ENCODE measurements at places on chromosomes 7 and 10. TPM values are rescaled to one million over a fixed set of nuclear protein-coding genes. Genes with fewer than 3 reads are reported as not detected.

DNA sequence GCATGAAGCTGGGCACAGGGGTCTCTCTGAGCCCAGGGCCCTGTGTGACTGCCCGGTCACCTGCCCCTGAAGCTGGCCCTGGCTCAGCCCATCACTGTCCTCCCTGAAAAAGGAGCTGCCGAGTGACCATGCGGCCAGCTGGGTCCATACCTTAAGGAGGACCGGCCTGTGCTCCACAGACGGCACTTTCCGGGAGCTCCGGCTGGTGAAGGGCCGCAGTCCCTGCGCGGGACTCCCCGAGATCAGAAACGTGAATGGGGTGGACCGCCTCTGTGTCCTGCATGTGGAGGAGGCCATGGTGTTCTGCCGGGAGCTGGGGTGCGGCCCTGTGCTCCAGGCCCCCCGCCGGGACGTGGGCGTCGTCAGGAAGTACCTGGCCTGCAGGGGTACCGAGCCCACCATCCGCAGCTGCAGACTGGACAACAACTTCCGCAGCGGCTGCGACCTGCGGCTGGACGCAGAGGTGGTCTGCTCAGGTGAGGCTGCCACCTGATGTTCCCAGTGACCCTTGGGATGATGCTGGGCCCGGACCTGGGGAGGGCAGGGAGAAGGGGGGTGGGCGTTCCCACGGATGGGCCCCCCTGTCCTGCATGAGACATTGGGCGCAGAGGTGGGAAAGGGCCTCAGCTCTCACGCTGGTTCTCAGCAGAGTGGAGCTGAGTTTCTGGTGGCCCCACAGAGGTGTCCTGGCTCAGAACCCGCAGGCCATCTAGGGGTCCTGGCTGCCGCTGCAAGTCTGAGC, 3.5 kb downstream of the SCART1 start:
- no peaks in the 10 kb centered on the region for H3K36me3 ChIP-seq
- H3K27ac ChIP-seq, result no peak overlapping the region
- no peaks in the 10 kb centered on the region for H3K4me1 ChIP-seq
- H3K27me3 ChIP-seq, result no peaks in the 10 kb centered on the region
- H3K4me3 ChIP-seq, result no peak overlapping the region
- peak; percentile 17 for DNase-seq

GRCh38 chr7:67894746-67895145, 898.1 kb downstream of the TYW1 start:
- no peak overlapping the region for H3K4me3 ChIP-seq
- no peak for DNase-seq
- no peaks in the 10 kb centered on the region for H3K27me3 ChIP-seq
- no peaks in the 10 kb centered on the region for H3K36me3 ChIP-seq
- no peaks in the 10 kb centered on the region for H3K4me1 ChIP-seq

Gene DNAH11
- total RNA-seq, result 0.25 TPM

- H3K36me3 ChIP-seq, result no peaks in the 10 kb centered on the region
- no peak overlapping the region for H3K4me3 ChIP-seq
- DNase-seq, result no peak
- H3K27ac ChIP-seq, result no peak overlapping the region
Observed at GRCh38 chr7:96648784-96649183, 60.9 kb downstream of the SEM1 start.

DNA sequence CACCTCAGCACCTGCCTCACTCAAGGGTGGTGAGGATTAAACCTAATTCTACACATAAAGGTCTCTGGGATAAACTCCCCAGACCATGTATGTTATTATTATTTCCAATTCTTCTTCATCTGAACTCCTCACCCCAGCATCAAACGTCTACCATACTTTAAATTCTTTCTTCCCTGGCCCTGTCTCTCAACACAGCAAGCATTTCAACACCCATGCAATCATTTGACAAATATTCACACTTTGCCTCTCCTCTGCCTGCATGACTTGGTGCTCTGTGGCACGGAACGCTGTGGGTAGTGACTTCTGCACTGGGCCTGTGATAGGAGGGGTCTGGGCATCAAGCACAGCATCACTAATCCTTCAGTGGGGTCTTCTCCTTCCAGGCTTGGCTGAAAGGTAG, 490.8 kb downstream of the TNS3 start:
- no peak overlapping the region for H3K27ac ChIP-seq
- no peaks in the 10 kb centered on the region for H3K27me3 ChIP-seq

- H3K27ac ChIP-seq, result no peak overlapping the region
- no peaks in the 10 kb centered on the region for H3K27me3 ChIP-seq
- H3K36me3 ChIP-seq, result no peaks in the 10 kb centered on the region
- no peak overlapping the region for H3K4me3 ChIP-seq
- no peak for DNase-seq
Observed at GRCh38 chr7:78959477-78959876, 494.0 kb downstream of the MAGI2 start.

DNA sequence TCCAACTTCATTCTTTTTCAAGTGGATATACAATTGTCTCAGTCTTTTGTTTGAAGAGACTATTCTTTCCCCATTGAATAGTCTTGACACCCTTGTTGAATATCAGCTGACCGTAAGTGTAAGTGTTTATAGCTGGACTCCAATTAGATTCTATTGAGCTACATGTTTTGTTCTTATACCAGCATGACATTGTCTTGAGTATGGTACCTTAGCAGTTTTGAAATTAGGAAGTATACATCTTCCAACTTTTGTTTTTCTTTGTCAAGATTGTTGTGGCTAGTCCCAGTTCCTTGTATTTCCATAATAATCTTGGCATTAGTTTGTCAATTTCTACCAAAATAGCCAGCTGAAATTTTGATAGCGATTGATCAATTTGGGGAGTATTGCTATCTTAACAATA, 56.9 kb downstream of the MYL10 start:
- H3K36me3 ChIP-seq, result no peaks in the 10 kb centered on the region
- H3K4me1 ChIP-seq, result no peaks in the 10 kb centered on the region
- peaks cover 29% of the 10 kb centered on the region for H3K27me3 ChIP-seq
- no peak overlapping the region for H3K4me3 ChIP-seq

- DNase-seq, result no peak
- H3K27me3 ChIP-seq, result peaks cover 12% of the 10 kb centered on the region
- H3K27ac ChIP-seq, result no peak overlapping the region
- no peaks in the 10 kb centered on the region for H3K36me3 ChIP-seq
- no peak overlapping the region for H3K4me3 ChIP-seq
Observed at GRCh38 chr7:55094092-55094690, 75.4 kb downstream of the EGFR start.

DNA sequence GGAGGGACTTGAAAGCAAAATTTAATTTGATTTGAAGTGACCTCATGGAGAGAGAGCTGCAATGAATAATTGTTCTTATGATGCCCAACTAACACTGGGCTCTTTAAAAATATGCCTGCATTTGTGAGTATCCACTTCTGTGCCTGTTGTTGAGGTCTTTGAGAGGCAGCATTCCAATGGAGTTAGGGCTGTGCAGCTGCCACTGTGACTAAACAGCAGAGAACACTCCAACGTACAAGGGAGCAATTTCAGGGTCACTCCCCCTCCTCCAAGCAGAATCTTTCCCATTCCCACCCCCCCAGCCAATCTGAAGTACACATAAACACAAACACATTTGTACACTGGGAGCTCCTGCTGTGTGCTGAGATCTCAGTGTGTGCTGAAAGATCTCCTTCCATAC, 28.0 kb upstream of the GSAP start:
- H3K36me3 ChIP-seq, result no peaks in the 10 kb centered on the region
- DNase-seq, result no peak
- H3K4me1 ChIP-seq, result peaks cover 9% of the 10 kb centered on the region
- no peaks in the 10 kb centered on the region for H3K27me3 ChIP-seq
- no peak overlapping the region for H3K4me3 ChIP-seq

Gene ANK3
- 4.8 TPM for total RNA-seq

GRCh38 chr7:39735903-39736302, 112.5 kb downstream of the RALA start:
- no peaks in the 10 kb centered on the region for H3K27me3 ChIP-seq
- no peak overlapping the region for H3K4me3 ChIP-seq
- peaks cover 32% of the 10 kb centered on the region for H3K4me1 ChIP-seq
- H3K27ac ChIP-seq, result no peak overlapping the region

DNA sequence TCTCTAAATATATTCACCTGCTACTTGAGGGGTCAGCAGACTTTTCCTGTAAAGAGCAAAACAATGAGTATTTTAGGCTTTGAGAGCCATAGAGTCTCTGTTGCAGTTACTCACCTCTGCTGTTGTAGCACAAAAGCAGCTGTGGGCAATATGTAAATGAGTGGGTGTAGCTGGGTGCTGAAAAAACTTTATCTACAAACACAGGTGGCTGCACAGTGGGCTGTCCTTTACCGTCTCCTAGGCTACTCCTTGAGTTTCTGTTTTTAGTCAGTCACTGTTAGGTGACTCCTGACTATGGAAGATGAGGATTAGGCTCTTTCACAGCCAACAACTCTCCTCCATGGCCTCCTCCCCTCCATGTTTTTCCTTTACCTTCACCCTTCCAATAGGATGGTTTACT, 286.1 kb upstream of the C7orf33 start:
- H3K27me3 ChIP-seq, result no peaks in the 10 kb centered on the region
- DNase-seq, result no peak
- no peak overlapping the region for H3K4me3 ChIP-seq
- H3K4me1 ChIP-seq, result peaks cover 7% of the 10 kb centered on the region

Gene EVX1
- not detected for total RNA-seq

- DNase-seq, result no peak
- peaks cover 4% of the 10 kb centered on the region for H3K27me3 ChIP-seq
- H3K4me3 ChIP-seq, result no peak overlapping the region
- H3K27ac ChIP-seq, result no peak overlapping the region
Observed at GRCh38 chr10:133169173-133169947, 9.3 kb downstream of the KNDC1 start.

DNA sequence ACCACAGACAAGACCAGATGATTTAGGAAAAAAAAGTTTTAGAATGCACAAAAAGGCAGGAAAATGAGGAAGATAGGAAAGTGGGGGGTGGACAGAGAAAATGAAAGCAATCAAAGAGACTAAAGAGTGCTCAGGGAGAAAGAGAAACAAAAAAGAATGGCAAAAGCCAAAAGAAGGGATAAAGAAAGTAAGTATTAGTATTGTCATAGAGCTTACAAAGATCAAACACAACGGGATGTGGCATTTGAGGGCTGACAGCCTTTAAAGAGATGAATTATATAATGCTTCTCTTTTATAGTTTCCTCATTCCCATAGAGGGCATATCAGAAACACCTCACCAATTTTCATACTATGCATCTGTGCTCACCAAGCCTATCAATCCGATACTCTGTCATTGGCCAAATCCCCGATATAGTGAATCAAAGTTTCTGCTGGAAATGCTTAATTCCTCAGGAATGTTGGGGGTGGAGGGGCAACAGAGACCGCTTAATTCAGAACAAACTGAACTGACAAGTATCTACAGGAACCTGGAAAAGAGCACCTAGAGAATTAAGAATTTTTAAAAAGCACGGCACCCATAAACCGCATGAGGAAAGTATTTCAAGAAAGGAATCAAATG, 2.7 kb downstream of the COG5 start:
- no peak for DNase-seq
- H3K27me3 ChIP-seq, result no peaks in the 10 kb centered on the region
- H3K36me3 ChIP-seq, result peaks cover 15% of the 10 kb centered on the region
- peak overlapping the region; percentile 84 for H3K27ac ChIP-seq
- peaks cover 48% of the 10 kb centered on the region for H3K4me1 ChIP-seq
- peak overlapping the region; percentile 76 for H3K4me3 ChIP-seq

DNA sequence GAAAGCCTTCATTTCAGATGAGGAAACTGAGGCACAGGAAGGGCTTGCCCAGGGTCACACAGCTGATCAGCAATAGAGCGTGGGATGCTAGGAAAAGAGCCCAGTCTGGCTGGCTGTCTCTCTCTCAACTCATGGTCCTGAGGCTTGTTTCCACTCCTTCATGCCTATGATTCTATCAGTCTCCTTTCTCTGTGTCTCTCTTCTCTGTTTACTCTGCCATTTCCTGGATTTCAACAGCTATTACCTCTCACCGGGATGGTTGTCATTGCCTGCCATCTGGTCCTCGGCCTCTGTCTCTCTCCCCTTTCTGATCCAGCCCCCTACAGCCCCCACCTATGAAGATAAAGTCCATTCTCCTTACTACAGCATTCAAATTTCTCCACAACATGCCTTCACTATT, 93.3 kb upstream of the AGBL3 start:
- H3K27me3 ChIP-seq, result peaks cover 16% of the 10 kb centered on the region
- DNase-seq, result no peak
- H3K4me1 ChIP-seq, result peaks cover 2% of the 10 kb centered on the region
- H3K27ac ChIP-seq, result no peak overlapping the region

DNA sequence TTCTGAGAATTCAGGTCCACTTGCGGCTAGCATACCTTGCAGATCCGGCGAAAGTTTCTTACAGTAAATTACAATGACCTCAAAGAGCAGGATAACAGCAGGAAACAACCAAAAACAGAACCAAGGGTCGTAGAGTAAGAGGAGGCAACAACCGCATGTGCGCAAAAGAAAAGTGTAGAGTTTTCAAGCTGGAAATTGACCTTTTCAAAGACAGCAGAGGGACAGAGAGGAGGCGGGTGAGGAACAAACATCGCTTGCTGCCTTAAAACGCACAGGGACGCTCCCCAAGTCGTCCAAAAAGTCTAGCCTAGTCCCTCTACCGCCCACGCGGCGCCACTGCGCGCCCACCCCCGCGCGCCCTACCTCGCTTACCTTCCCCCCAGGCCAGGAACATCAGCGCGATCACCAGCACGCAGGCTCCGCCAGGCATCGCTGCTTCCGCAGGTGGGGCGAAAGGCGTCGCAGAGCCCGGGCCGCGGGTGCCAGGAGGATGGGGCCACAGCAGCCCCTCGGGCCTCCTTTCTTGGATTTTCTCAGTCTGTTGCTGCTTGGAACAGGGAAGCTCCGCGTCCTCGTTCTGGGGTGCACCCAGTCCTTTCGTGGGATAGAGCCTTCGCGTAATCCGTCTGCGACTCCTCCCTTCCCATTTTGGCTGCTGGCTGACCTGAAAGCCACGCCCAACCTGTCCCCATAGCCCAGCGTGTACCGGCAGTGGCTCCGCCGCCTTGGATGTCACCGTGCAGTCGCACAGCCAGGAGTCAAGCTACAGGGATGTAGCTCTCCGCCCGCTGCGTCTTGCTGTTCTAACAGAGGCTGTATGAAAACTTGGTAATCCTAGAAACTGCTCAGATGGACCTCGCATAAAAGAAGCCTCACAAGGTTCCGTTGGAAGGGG, at the start of gene VWDE:
Gene VWDE, minus strand, starts transcription at position 579 of the 895 bp plus-strand sequence. Its CDS starts 149 bp downstream, at position 430.
- peak within 1 kb of the TSS; percentile 93 for H3K4me3 ChIP-seq
- peaks cover 23% of the 10 kb centered on the region for H3K4me1 ChIP-seq
- peak within 1 kb of the TSS; percentile 88 for H3K27ac ChIP-seq
- peaks cover 23% of the 10 kb centered on the region for H3K27me3 ChIP-seq

- H3K4me1 ChIP-seq, result no peaks in the 10 kb centered on the region
- H3K36me3 ChIP-seq, result no peaks in the 10 kb centered on the region
- no peak overlapping the region for H3K27ac ChIP-seq
- H3K4me3 ChIP-seq, result no peak overlapping the region
- DNase-seq, result no peak
Observed at GRCh38 chr10:49739426-49739825, 22.7 kb downstream of the OGDHL start.

GRCh38 chr7:129908181-129908580, 44.6 kb downstream of the UBE2H start:
- no peak for DNase-seq
- H3K36me3 ChIP-seq, result peaks cover 58% of the 10 kb centered on the region
- H3K4me1 ChIP-seq, result peaks cover 19% of the 10 kb centered on the region
- peaks cover 2% of the 10 kb centered on the region for H3K27me3 ChIP-seq

Gene SLC26A5
- 0.54 TPM for total RNA-seq

Gene MYH16
- total RNA-seq, result not detected

Gene GARIN1A
- total RNA-seq, result 1.9 TPM

- no peak overlapping the region for H3K4me3 ChIP-seq
- peaks cover 5% of the 10 kb centered on the region for H3K4me1 ChIP-seq
- H3K27ac ChIP-seq, result no peak overlapping the region
- H3K27me3 ChIP-seq, result peaks cover 71% of the 10 kb centered on the region
- H3K36me3 ChIP-seq, result no peaks in the 10 kb centered on the region
Observed at GRCh38 chr7:155380976-155381851, 76.7 kb upstream of the EN2 start.

Gene ACSM6
- total RNA-seq, result not detected
